Left colon (tissue), 2 donors: ENCODE measurements at places on chromosomes 5 and 9.

- no peak for DNase-seq
These were observed 73.7 kb downstream of the SHB start for GRCh38 chr9:37995348-37995737.

DNA sequence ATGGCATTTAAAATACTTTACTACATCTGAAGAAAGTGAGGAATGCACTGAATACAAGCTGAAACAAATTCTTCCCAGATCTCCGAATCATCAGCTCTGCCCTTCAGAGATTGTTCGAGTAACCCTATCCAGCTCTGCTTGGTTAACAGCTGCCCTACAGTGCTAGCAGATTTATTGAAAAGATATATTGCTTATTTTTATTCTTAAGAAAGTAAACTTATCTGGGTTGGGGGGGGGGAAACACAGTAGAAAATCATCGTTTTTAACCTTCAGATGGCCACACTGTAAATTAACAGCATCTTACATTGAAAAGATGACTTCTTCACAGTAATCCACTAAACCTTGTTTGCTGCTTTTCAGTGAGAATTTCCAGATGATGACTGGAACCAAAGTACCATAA, 210.8 kb downstream of the NFIB start:
- DNase-seq = no peak

- DNase-seq = peak; percentile 54
These were observed 162.2 kb downstream of the HSD17B3 start for GRCh38 chr9:96139592-96140295.

DNA sequence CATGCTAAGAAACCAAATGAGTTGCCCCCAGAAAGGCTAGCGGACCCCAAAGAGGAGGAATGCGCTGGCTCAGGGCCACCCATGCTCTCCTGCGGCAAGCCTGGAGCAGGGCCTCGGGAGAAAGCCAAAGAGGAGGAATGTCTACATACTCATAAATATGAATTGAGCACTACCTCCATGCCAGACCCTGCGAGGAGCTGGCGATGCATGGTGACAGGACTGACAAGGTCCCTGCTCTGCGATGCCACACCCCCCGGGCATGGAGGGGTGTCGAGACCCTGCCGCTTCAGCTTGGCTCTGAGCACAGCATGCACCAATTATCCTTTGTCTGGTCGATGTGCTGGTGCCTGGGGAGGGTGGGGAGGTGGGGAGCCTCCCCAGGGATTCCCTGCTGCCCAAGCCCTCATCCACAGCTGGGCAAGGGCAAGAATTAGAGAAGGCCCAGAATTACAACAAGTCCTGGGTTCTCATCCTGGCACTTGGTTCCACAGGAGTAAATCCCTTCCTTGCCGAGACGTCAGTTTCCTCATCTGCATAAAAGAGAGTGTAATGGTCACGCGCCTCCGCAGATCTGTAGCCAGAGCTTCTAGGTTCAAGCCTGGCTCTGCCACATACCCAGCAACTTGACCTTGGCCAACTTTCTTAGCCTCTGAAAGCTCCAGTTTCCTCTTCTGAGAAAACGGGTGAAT, 74.4 kb downstream of the FAM114A2 start:
- DNase-seq = no peak

- no peak for DNase-seq
These were observed 106.8 kb downstream of the TMEM174 start for GRCh38 chr5:73279805-73280204.

DNA sequence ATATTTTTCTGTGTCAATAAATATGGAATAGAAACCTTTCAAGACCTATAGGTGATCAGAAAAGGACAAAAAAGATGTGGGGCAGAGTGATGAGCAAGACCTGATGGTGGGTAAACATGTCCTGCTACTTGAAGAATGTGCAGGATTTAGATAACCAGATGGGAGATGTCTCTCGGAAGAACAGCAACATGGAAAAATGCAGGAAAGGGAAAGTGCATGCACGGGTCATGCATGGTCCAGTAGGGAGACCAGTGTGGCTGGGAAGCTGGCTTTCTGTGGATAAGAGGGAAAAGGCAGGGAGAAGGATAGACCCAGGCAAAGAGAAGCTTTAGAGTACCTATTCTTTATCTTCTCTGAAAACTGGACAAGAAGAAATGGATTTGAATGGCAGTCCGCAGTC, 7.1 kb upstream of the CAST start:
- DNase-seq = no peak

GRCh38 chr5:75239681-75240080, 3.0 kb upstream of the ANKRD31 start:
- DNase-seq = no peak

DNA sequence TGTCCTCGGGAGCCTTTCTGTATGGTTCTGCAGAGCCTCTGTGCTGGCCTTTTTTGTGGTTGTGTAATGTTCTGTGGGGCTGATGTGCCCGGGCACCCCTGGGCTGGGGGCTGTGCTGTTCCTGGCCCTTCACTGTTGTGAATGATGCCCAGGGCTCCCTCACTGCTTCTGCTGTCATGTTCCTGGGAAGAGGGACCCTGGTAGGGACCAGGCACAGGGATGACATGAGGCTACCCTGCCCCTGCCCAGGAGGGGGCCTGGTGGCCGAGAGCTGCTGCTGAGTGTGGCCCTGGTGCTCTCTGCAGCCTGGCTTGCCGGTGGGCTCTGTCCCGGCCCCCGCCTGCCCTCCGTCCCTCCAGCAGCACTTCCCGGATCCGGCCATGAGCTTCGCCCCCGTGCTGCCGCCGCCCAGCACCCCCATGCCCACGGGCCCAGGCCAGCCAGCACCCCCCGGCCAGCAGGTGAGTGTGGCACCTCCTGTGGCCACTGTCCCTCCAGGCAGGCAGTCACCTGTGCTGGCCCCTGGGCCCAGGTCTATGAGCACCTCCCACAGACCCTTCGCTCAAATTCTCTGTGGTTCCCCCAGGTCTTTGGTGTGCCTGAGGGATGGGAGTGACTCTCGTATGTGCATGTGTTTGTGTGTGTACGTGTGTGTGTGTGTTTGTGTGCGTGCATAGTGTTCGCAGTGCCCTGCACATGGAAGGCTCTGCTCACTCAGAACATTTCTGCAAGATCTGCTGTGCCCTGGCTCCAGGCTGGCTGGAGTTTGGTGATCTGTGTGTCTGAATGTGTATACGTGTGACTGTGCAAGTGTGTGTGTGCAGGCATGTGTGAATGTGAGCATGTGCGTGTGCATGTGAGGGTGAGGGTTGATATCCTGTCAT, 72.3 kb downstream of the WNK2 start:
- DNase-seq = peak; percentile 1

DNA sequence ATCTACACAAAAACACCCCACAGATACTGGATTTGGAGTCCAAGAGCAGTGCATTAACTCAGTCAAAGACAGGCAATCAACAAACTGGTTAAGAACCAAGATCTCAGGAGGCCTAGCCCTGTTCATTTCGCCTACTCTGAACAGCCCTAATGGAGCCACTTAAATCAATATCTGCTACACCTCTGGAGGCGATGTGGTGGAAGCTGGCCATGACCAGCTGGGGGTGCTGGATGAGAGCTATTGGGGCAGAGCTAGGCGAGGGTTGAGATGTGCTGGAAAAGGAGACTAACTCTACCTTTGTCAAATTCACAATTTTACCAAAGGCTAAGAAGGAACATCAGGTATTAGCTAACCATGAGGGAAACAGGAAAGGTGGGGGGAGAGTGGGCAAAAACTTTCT, 23.3 kb upstream of the ARSB start:
- no peak for DNase-seq

- no peak for DNase-seq
These were observed at the start of gene RNF38 for GRCh38 chr9:36399980-36400331. Gene RNF38, minus strand, starts transcription at chr9:36400269. Its CDS starts 161 bp downstream, at chr9:36400108.
